ENCODE measurements at places on chromosomes 13 and 19.

GRCh38 chr13:98487522-98487921 lies 89.4 kb downstream of the STK24 start:
- DNase-seq, result no peak

DNA sequence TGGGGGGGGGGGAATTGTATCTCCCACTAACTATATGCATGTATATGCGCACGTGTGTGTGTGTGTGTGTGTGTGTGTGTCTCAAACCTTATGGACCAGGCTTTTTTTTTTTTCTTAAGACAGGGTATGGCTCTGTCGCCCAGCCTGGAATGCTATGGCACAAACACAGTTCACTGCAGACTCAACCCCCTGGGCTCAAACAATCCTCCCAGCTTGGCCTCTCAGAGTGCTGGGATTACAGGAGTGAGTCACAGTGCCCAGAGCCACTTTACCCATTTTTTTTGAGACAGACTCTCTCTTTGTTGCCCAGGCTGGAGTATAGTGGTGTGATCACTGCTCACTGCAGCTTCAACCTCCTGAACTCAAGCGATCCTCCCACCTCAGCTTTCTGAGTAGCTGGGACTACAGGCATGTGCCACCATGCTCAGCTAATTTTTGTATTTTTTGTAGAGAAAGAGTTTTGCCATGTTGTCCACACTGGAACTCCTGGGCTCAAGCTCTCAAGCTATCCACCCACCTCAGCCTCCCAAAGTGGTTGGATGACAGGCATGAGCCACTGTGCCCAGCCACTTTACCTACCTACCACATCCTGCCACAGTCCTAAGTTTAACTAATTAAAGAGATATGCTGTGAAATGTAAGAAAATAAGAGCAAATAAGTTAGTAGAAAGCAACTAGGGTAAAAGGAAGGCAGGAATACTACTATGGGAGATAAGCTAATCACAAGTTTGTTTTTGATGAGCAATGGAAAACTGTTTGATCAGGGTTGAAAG lies 2.4 kb downstream of the ZMYM5 start:
- no peak for DNase-seq

GRCh38 chr19:8488365-8488764 lies 14.1 kb downstream of the PRAM1 start:
- no peak for DNase-seq

- no peak for DNase-seq
Observed at GRCh38 chr19:47560999-47561398, 11.9 kb downstream of the ZNF541 start.

GRCh38 chr19:15453091-15453578 lies 3.4 kb upstream of the WIZ start:
- no peak for DNase-seq

DNA sequence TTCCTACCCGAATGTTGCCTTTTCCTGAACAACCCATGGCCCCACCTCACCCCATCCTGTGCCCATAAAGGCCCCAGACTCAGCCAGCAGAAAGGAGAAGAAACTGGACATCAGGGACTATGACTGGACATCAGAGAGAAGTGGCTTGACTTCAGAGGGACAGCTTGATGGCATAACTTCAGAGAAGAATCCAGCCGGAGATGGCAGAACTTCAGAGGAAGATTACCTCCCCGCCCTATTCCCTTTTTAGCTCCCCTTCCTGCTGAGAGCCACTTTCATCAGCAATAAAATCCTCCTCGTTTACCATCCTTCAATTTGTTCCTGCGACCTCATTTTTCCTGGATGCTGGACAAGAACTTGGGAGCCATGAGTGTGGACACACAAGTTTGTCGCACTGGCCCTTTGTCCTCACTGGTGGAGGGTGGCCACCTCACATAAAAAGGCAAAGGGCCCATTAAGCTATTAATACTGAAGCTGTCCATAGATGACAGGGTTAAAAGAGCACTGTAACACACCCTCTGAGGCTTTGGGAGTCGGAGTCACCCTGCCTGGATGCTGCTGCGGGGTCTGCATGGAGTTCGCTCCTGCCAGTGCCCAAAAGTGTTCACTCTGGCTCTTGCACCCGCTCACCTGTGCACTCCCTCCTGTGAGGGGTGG lies 260.4 kb downstream of the SLITRK1 start:
- no peak for DNase-seq

- no peak for DNase-seq
Observed at GRCh38 chr19:45154064-45154827, 6.5 kb downstream of the NKPD1 start.

GRCh38 chr13:58949646-58950045 lies 1214.1 kb downstream of the DIAPH3 start:
- no peak for DNase-seq

DNA sequence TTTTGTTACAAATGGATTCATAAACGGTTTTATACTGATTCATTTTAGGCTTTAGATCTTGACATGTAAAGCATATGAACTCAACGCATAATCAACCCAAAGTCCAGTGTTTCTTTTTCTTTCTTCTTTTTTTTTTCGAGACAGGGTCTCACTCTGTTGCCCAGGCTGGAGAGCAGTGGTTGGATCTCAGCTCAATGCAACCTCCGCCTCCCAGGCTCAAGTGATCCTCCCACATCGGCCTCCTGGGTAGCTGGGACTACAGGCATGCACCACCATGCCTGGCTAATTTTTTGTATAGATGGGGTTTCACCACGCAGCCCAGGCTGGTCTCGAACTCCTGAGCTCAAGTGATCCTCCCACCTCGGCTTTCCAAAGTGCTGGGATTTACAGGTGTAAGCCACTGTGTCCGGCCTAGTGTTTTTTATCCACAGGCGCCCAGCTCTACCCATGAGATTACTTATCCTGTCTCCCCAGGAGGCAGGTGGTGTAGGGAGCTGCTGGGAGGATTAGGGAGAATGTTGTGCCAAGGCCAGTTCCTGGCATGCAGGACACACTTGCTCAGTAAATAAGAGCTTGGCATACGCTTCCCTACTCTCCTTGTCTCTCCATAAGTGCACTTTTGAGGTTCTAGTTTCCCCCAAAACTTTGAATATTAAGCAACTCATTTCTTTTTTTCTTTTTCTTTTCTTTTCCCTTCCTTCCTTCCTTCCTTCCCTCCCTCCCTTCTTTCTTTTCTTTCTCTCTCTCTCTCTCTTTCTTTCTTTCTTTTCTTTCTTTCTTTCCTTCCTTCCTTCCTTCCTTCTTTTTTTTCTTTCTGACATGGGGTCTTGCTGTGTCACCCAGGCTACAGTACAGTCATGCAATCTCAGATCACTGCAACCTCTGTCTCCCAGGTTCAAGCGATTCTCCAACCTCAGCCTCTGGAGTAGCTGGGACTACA lies 4.8 kb upstream of the CEBPA start:
- DNase-seq, result no peak

GRCh38 chr13:40026741-40027140 lies 371.3 kb downstream of the COG6 start:
- no peak for DNase-seq

GRCh38 chr19:10670182-10670581 lies 16.0 kb downstream of the ILF3 start:
- no peak for DNase-seq

DNA sequence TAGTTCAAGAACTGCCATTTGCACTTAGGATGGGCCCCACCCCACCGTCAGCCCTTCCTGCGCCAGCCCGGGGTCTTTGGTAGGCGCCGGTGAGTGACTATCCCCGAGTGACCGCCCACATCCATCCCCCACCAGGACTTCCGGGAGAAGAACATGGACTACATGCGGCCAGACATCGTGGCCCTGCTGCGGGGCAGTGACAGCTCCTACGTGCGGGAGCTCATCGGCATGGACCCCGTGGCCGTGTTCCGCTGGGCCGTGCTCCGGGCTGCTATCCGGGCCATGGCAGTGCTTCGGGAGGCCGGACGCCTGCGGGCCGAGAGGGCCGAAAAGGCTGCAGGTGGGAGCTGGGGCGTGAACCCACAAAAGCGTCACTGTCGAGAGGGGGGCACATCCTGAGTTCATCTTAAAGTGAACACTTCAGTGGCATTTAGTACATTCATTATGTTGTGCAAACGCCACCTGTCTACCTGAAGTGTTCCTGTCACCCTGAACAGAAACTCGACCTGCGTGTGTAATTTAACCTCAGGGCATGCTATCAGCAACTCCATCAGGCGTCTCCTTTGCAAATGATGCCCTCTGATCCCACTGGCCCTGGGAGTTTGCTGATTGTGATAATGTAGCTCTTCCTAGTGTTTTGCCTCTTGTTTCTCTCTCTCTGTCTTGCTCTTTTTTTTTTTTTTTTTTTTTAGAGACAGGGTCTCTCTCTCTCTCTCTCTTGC lies 42.4 kb upstream of the USE1 start:
- DNase-seq, result no peak

- no peak for DNase-seq
Observed at GRCh38 chr13:48778610-48779009, 124.9 kb downstream of the CYSLTR2 start.

DNA sequence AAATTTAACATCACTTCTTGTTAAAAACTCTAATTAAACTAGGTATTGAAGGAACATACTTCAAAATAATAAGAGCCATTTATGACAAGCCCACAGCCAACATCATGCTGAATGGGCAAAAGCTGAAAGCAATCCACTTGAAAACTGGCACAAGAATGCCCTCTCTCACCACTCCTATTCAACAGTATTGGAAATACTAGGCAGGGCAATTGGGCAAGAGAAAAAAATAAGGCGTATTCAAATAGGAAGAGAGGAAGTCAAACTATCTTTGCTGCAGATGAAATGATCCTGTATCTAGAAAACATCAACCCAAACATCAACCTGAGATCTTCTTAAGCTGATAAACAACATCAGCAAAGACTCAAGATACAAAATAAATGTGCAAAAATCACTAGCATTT lies 15.6 kb upstream of the LILRB1 start:
- no peak for DNase-seq

GRCh38 chr13:23991119-23991518 lies 93.8 kb upstream of the C1QTNF9B start:
- DNase-seq, result no peak

- no peak for DNase-seq
Observed at GRCh38 chr13:99686157-99686572, 184.9 kb downstream of the TM9SF2 start.

DNA sequence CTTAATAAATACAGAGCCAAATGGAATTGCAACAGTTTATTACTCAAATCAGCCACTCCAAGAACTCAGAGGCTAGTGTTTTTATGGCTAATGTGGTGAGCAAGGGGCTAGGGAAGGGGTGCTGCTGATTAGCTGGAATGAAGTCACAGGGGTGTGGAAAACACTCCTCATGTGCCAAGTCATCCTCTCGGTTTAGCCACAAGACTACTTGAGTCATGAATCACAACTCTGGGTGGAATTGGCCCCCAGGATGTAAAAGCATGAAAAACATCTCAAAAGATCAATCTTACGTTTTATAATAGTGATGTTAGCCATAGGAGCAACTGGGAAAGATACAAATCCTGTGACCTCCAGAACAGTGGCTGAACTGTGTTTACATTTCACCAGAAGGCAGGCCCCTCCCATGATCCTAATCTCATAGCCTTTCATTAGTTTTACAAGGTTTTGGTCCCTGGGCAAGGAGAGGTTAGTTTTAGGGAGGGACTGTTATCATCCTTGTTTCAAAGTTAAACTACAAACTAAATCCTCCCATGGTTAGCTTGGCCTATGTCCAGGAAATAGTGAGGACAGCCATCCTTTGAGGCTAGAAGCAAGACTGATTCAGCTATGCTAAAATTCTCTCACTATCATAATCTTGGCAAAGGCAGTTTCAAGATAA lies 2020.1 kb upstream of the PCDH20 start:
- no peak for DNase-seq

- no peak for DNase-seq
Observed at GRCh38 chr13:25034173-25034572, 61.8 kb upstream of the PABPC3 start.

DNA sequence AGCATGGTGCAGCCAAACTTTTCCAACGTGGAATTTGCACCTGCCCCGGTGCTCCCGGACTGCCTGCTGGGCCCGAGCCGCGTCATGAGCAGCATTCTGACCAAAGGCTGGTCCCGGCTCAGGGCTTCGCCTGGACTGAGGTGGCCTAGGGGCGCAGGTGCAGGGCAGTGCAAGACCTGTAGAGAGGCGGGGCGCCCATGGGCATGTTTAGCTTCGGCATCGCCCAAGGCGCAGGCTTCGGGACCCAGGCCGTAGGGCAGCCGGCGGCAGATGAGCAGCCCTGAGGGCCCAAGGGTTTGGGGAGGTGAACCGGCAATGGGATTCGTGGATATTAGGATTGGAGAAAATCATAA lies 23.8 kb downstream of the LRFN3 start:
- DNase-seq, result no peak

DNA sequence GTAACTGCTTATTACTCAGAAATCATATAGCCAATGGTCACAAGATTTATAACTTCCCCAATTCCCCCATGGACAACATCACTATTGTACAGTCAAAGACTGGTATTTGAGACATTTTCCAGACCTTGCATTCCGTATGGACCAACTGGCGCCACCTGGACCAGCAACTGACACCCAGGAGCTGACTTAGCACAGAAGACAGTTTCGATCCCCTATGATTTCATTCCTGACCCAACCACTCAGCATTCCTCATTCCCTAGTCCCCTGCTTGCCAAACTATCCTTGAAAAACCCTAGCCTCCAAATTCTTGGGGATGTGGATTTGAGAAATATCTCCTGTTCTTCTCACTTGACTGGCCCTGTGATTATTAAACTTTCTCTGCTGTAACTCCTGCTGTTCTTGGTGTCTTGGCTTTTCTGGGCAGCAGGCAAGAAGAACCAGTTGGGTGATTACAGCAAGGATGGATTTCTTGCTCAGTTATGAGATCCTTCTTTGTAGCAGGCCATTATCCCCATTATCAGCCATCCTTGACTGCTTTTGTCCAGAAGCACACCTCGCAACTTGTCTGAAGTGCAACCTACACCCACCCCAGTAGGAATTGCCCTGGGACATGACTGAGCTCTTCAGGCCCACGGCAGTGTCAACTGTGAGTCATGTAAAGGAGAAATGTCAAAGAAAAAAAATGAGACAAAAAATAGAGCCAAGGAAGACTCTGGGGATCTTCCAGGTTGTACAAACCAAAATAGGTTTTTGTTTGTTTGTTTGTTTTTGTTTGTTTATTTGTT lies 13.7 kb upstream of the MAP3K10 start:
- no peak for DNase-seq

DNA sequence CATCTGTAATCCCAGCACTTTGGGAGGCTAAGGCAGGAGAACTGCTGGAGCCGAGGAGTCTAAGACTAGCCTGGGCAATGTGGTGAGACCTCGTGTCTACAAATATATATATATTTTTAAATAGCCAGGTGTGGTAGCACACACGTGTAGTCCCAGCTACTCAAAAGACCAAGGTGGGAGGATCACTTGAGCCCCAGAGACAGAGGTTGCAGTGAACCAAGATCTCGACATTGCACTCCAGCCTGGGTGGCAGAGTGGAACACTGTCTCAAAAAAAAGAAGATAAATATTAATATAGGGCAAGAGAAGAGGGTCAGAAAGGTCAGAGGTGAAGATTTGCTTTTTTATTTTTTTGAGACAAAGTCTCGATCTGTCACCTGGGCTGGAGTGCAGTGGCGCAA lies 5.5 kb upstream of the MRPL4 start:
- no peak for DNase-seq

- no peak for DNase-seq
Observed at GRCh38 chr13:113166681-113167080, 8.2 kb downstream of the PROZ start.

DNA sequence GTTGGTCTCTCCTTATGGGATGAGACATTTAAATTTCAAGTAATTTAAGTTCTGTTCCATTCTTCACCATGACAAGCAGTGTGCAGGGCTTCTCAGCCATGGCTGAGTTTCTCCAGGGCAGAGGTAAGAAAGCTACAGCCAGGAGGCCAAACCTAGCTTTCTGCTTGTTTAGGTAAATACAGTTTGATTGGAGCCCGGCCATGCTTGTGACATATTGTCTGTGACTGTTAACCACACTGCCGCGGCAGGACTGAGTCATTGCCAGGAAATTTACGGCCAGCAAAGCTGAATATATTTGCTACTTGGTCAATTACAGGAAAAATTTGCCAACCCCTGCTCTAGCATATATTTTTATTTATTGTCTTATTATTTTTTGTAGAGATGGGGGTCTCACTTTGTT lies 10.7 kb downstream of the NLRP8 start:
- DNase-seq, result no peak

All from NCI-H1417 treated with DMSO at 0.1 percent for 48 hours (cell line).